ENCODE measurements at places on chromosomes 7 and 10.

DNA sequence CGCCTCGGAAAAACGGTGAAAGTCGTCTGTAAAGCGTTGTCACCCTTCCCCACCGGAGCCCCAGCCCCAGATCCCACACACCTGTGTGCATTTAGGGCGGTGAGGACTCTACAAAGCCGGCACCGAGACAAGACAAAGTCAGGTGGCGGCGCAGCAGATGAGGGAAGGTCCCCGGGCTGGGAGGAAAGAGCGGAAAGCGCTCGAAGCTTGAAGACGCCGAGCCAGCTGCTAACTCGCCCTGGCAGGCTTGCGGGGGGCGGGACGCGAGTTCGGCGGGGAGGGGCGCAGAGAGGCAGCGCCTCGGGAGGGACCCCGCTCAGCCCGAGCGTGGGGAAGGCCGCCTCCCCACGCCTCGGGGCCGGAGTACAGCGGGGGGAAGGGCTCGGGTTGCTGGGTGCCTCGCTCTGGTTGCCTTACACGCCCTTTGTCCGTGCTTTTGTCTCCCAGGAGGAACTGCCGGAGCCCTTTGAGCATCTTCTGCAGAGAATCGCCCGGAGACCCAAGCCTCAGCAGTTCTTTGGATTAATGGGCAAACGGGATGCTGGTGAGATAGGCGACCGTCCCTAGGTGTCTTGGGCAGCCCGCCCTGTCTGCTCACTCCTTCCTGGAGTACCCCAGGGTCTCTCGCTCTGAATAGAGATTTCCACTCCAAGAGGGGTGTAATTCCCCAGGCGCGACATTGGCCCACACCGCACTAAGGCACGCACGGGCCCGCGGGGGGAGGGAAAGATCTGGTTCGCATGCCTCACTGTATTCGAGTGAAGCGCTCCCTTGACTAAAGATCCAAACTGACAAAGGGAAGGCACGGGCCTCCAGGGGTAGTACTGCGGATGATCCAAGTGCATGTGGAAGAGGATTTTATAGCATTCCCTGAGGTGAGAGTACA is 1.6 kb downstream of the TAC1 start:
- DNase-seq = no peak

GRCh38 chr10:113858541-113858940 is 4.1 kb downstream of the NHLRC2 start:
- no peak for DNase-seq

- no peak for DNase-seq
Measured at GRCh38 chr10:88881320-88881719, 1.3 kb downstream of the STAMBPL1 start.

DNA sequence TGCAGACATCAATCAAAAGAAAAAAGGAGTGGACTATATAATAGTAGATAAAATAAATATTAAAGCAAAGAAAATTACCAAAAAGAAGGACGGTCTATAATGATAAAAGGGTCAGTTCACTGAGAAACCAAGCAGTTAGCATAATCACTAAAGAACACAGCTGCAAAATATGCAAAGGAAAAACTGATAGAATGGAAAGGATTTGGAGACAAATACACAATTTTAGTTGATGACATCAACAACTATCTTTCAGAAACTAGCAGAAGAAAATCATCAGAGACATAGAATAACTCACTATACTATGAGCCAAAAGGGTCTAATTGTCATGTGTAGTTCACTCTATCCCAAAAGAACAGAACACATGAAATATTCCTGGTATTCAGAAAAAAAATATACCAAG is 316.4 kb upstream of the IGFBP3 start:
- DNase-seq = no peak

- DNase-seq = no peak
Measured at GRCh38 chr7:101945034-101945758, 127.8 kb downstream of the CUX1 start.

- DNase-seq = no peak
Measured at GRCh38 chr7:98555403-98555802, 61.7 kb upstream of the NPTX2 start.

- DNase-seq = no peak
Measured at GRCh38 chr7:143258831-143259230, 4.4 kb upstream of the GSTK1 start.

- no peak for DNase-seq
Measured at GRCh38 chr10:132583456-132583855, 45.9 kb downstream of the INPP5A start.

DNA sequence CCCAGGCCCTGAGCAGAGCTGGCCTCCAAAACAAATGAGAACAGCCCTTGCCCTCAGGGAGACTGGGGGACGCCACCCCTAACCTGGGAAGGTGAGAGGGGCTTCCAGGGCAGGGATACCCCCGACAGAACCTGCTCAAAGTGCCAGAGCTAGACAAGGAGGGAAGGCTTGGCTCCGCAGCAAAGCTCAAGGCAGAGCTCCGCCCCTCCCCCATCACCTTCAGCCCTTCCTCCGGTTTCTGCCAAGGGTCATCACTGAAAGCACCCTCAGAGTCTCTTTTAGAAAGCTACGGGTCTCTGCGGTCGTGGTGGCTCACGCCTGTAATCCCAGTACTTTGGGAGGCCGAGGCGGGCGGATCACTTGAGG is 73.4 kb upstream of the CUX1 start:
- DNase-seq = no peak
